ENCODE measurements at places on chromosomes 2 and 18.

GRCh38 chr2:230664128-230664527, 48.5 kb upstream of the CAB39 start:
- no peak for DNase-seq

- DNase-seq = no peak
These were observed 20.5 kb downstream of the CARF start for GRCh38 chr2:202932425-202933138.

DNA sequence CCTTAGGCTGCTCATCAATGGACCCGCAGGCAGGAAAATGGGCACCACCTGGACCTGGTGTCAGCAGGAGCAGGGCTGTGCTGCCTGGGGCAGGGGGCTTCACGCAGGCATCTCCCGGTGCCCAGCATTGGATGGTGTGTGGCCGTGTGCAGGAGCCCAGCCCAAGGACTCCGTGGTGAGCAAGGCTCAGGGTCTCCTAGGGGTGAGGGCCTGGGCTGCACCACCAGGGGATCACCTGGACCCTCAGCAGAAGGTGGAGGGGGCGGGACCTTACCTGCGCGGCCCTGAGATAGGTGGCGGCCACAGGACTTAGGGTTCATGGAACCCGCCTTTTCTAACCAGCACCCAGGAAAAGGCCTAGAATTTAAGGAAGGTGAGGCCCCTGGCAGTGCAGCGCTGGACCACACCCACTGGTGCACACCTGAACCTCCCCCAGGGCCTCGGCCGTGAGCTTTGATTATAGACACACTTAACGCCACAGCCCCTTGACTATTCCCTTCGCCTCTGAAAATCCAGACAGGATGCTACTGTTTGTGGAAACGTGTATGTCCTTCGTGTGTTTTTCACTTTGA, 89.0 kb downstream of the TMEM18 start:
- DNase-seq = no peak

GRCh38 chr18:22883179-22883578, 49.9 kb upstream of the RBBP8 start:
- no peak for DNase-seq

GRCh38 chr18:49020129-49020528, 69.4 kb upstream of the SMAD7 start:
- no peak for DNase-seq

GRCh38 chr2:172440795-172441194, 13.4 kb downstream of the ITGA6 start:
- no peak for DNase-seq

GRCh38 chr18:24010673-24011072, 3.9 kb upstream of the TTC39C start:
- DNase-seq = no peak

GRCh38 chr2:239720361-239721360, 304.5 kb downstream of the NDUFA10 start:
- DNase-seq = no peak

DNA sequence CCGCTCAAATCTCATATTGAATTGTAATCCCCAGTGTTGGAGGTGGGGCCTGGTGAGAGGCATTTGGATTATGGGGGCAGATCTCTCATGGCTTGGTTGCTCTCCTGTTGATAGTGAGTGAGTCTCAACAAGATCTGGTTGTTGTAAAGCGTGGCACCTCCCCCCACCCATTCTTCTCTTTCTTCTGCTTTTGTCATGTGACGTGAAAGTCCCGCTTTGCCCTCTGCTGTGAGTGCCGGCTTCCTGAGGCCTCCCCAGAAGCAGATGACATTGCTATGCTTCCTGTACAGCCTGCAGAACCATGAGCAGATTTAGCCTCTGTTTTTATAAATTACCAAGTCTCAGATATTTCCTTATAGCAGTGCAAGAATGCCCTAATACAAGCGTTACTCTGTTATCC, 673.8 kb downstream of the ADCYAP1 start:
- no peak for DNase-seq
